ENCODE measurements at places on chromosomes 3 and 15. TPM values are rescaled to one million over a fixed set of nuclear protein-coding genes. Genes with fewer than 3 reads are reported as not detected.

DNA sequence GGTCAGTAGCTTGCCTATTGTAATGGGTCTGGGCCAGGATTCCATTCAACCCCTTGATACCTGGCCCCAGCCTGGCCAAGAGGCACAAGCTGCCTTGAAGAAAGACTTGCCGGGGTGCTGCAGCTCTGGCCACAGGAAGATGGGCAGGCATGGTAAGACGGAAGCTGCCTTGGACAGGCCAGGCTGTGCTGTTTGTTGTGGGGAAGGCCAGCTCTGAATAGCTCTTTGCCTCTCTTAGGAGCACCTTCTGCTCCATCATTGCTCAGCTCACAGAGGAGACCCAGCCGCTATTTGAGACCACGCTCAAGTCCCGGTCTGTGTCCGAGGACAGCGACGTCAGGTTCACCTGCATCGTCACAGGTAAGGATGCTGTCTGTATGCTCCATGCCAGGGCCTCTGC lies 10.1 kb downstream of the ALPK3 start:
- H3K4me1 ChIP-seq = peaks cover 2% of the 10 kb centered on the region
- no peaks in the 10 kb centered on the region for H3K36me3 ChIP-seq
- H3K4me3 ChIP-seq = no peak overlapping the region
- no peak overlapping the region for H3K27ac ChIP-seq
- H3K27me3 ChIP-seq = no peaks in the 10 kb centered on the region

DNA sequence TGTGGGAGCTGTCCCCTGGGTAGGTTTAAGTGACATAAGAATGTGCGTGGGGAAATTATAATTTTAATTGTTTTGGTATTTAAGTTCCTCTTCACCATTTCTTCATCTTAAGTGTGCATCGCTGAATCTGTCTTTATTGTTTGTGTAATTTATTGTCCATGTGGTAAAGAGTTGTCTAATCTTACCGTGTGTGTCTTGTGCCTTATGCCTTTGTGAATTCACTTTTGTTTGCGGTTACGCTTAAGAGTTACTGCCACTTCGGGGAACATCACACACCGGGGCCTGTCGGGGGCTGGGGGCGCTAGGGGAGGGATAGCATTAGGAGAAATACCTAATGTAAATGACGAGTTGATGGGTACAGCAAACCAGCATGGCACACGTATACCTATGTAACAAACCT lies 767 bp downstream of the WDR48 start:
- H3K27me3 ChIP-seq = peaks cover 21% of the 10 kb centered on the region
- no peak for DNase-seq
- no peaks in the 10 kb centered on the region for H3K36me3 ChIP-seq
- H3K4me1 ChIP-seq = peaks cover 31% of the 10 kb centered on the region

DNA sequence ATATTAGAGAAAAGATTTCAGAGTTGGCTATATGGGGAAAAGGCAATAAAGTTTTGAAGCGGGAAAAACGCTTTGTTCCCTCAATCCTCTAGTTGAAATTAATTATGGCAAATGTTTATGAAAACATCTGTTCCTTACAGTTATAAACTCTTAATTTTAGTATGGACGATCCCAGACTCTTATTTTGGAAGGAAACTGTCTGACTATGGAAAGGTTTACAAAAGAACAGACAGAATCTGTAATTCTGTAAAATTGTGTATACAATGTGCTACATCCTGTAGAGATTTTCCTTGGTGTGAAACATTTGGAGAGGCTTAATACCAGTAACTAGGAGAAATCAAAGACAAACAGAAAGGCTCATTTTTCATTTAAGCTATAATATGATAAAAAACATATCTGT lies 311.8 kb downstream of the TBC1D5 start:
- peaks cover 8% of the 10 kb centered on the region for H3K4me1 ChIP-seq
- H3K27ac ChIP-seq = no peak overlapping the region
- peaks cover 10% of the 10 kb centered on the region for H3K36me3 ChIP-seq
- H3K4me3 ChIP-seq = no peak overlapping the region

DNA sequence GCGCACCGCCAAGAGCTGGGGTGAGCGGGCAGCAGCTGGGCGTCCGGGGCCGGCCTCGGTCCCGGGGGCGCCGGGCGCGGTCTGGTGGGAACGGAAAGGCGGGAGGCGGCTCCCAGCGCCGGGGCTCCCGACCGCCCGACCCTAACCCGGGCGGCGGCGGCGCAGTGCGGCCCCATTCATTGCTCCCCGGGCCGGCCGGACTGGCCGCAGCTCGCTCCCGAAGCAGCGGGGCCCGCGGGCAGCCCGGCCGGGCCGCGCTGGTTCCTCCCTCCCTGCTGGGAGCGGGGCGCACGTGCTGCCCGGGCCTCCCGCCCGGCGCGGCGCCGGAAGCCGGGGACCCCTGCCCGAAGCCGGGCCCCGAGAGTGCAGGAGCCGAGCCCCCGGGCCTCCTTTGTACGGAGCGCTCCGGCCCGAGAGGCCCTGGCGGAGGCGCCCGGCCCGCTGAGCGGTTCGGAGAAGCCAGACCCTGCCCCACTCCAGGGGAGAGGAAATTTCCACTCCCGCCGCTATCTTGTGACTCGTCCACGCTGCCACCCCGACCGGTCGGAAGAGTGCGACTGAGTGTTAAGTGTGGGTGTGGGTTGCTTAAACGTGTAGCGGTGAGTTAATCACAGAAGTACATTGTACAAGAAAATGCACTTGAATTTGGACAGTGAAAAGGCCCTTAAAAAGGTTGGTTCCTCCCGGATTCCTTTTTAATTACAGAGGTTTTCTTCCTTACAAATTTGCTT lies 613 bp downstream of the ATP1B3 start:
- no peaks in the 10 kb centered on the region for H3K36me3 ChIP-seq
- peak overlapping the region; percentile 95 for H3K27ac ChIP-seq
- H3K4me1 ChIP-seq = peaks cover 41% of the 10 kb centered on the region
- peak; percentile 37 for DNase-seq
- peak overlapping the region; percentile 97 for H3K4me3 ChIP-seq
- H3K27me3 ChIP-seq = peaks cover 4% of the 10 kb centered on the region

- DNase-seq = no peak
- no peak overlapping the region for H3K4me3 ChIP-seq
- H3K36me3 ChIP-seq = no peaks in the 10 kb centered on the region
- no peaks in the 10 kb centered on the region for H3K27me3 ChIP-seq
These were observed 403.2 kb downstream of the MECOM start for GRCh38 chr3:169260296-169260695.

DNA sequence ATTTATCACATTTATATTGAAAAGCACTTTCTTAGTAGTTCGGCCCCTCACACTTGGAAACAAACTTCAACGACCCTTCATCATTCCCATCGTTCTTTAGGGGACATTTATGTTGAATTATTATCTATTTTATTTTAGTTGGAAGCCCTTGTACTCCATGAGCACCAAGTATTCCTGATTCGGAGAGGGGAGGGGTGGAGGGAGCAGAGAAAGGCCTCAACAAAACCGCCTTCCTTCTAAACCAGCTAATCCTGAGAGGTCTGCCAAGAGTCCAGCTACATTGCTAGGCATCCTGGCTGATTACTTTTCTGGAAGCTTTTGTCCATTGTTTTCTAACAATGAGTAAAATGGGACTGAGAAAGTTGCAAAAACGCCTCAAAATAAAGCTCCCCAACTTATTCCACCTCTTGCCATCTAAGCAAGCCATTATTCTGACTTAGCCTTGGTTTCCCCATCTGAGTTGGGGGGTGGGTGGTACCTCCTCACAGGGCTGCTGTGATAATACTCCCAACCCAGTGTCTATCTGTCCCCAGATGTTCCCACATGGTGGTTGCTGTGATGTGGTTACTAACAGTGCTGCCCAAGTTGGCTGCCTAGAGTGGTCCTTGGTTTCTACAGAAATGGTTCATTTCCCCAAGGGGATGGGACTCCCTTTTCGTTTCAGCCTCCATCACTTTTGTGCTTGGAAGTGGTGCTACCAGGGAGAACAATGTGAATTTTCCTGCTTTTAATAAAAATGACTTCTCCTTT lies 1.2 kb upstream of the TMEM158 start:
- H3K27me3 ChIP-seq = peaks cover 67% of the 10 kb centered on the region
- no peak overlapping the region for H3K27ac ChIP-seq
- no peak for DNase-seq

GRCh38 chr3:114496874-114497273 lies 203.0 kb downstream of the TIGIT start:
- H3K4me3 ChIP-seq = no peak overlapping the region
- H3K27me3 ChIP-seq = no peaks in the 10 kb centered on the region
- no peak for DNase-seq
- peaks cover 25% of the 10 kb centered on the region for H3K4me1 ChIP-seq
- no peaks in the 10 kb centered on the region for H3K36me3 ChIP-seq

GRCh38 chr3:31011380-31011779 lies 116.9 kb upstream of the GADL1 start:
- peaks cover 3% of the 10 kb centered on the region for H3K27me3 ChIP-seq
- peaks cover 10% of the 10 kb centered on the region for H3K4me1 ChIP-seq
- H3K4me3 ChIP-seq = no peak overlapping the region
- no peaks in the 10 kb centered on the region for H3K36me3 ChIP-seq
- no peak overlapping the region for H3K27ac ChIP-seq
- no peak for DNase-seq

- no peak for DNase-seq
- peaks cover 100% of the 10 kb centered on the region for H3K27me3 ChIP-seq
- peak overlapping the region; percentile 38 for H3K27ac ChIP-seq
- H3K4me1 ChIP-seq = peaks cover 81% of the 10 kb centered on the region
These were observed 19.0 kb downstream of the ZIC4 start for GRCh38 chr3:147387291-147387884.

DNA sequence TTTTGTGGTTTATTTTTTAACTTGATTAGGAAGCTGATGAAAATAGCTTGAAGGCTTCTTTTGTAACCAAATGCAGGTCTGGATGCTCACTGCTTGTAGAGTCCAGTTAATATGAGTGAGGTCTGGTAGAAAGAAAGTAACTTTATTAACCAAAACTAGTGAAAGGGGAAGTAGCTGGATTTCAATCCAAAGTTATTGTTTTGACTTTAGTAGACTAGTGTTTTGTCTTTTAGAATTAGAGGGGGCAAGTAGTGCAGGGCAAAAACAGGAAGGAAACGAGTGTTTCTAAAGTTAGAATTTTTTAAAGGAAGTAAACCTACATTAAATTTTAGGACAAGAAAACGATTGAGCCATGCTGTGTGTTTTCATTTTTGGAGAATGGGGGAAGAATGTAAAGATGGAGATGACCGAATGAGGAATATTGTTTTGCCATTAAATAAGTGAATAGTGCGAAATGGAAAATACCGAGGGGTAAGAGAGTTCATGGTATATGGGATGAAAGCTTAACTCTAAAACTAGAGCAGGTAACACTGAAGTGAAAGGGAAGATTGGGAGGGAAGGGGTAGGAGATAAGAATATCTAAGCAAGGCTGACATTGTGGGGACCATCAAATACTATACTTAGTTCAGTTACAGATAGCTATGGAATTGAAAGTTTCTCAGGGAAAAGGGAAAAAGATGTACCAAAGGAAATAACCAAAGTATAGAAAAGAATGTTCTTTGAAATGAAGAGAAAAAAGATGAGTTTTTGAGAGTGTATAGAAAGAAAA lies 40.0 kb downstream of the USP3 start:
- no peaks in the 10 kb centered on the region for H3K27me3 ChIP-seq
- H3K36me3 ChIP-seq = no peaks in the 10 kb centered on the region
- H3K4me3 ChIP-seq = no peak overlapping the region
- no peak for DNase-seq
- no peak overlapping the region for H3K27ac ChIP-seq

- DNase-seq = peak; percentile 95
- peak overlapping the region; percentile 69 for H3K4me3 ChIP-seq
- H3K4me1 ChIP-seq = peaks cover 27% of the 10 kb centered on the region
- peak overlapping the region; percentile 9 for H3K27ac ChIP-seq
These were observed 70.7 kb upstream of the ABHD2 start for GRCh38 chr15:89017370-89018066.

- no peak overlapping the region for H3K27ac ChIP-seq
- no peak for DNase-seq
- no peaks in the 10 kb centered on the region for H3K27me3 ChIP-seq
- no peaks in the 10 kb centered on the region for H3K4me1 ChIP-seq
These were observed 30.9 kb downstream of the MYO9A start for GRCh38 chr15:72086920-72087648.

GRCh38 chr3:78728406-78729145 lies 1039.2 kb downstream of the ROBO1 start:
- no peaks in the 10 kb centered on the region for H3K27me3 ChIP-seq
- no peak overlapping the region for H3K4me3 ChIP-seq
- peaks cover 27% of the 10 kb centered on the region for H3K4me1 ChIP-seq
- H3K36me3 ChIP-seq = no peaks in the 10 kb centered on the region
- no peak overlapping the region for H3K27ac ChIP-seq

GRCh38 chr3:119950666-119951325 lies 143.5 kb downstream of the GSK3B start:
- peaks cover 24% of the 10 kb centered on the region for H3K4me1 ChIP-seq
- H3K27me3 ChIP-seq = no peaks in the 10 kb centered on the region
- H3K4me3 ChIP-seq = no peak overlapping the region
- no peak for DNase-seq
- H3K36me3 ChIP-seq = no peaks in the 10 kb centered on the region
- no peak overlapping the region for H3K27ac ChIP-seq

- no peaks in the 10 kb centered on the region for H3K36me3 ChIP-seq
- H3K27me3 ChIP-seq = peaks cover 83% of the 10 kb centered on the region
- H3K27ac ChIP-seq = no peak overlapping the region
- DNase-seq = no peak
These were observed 9.1 kb upstream of the ISL2 start for GRCh38 chr15:76327191-76328105.

- H3K27me3 ChIP-seq = peaks cover 3% of the 10 kb centered on the region
- peaks cover 2% of the 10 kb centered on the region for H3K36me3 ChIP-seq
- DNase-seq = no peak
- peaks cover 3% of the 10 kb centered on the region for H3K4me1 ChIP-seq
These were observed 790 bp downstream of the STRIT1 start for GRCh38 chr3:155292693-155293092.

The CFAP161 gene
- not detected for total RNA-seq

The CA12 gene
- total RNA-seq = 1.1 TPM

The ARL14 gene
- not detected for total RNA-seq

The GPR149 gene
- not detected for total RNA-seq

The CCPG1 gene
- total RNA-seq = 15.0 TPM

The SYNPR gene
- total RNA-seq = not detected

The RNU5B-1 gene
- total RNA-seq = not detected

The TGM5 gene
- total RNA-seq = not detected

The ACTC1 gene
- 2.8 TPM for total RNA-seq
